AG09319 (cell line): ENCODE measurements at places on chromosomes 2 and 18.
A peak's percentile ranks its signal among the peaks of the same experiment; 100 is the strongest.

DNA sequence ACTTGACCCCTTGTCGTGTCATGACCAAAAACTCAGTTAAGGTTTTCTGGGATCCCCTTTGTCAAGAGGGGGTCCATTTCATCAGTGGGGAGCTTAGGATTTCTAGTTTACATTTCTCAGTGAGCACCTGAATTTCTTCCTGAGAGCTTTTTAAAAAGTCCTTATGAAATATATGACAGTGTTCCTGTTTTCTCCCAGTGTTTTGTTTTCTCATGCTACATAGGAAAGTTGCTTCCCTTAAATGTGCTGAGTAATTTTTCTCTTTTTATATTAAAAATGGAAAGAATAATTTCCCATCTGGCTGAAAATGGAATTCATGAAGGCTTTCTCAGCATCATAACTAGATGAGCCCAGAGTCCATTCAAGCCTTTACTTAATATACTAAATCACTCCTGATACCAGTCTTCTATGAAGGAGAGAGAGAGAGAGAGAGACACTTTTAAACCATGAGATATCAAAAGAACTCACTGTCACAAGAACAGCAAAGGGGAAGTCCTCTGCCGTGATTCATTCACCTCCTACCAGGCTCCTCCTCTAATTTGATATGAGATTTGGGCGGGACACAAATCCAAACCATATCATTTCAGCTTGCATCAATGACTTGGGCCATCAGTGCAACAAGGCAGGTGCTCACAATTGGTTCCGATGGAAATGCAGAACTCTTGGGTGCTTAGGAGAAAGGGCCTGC is 61.1 kb downstream of the XRCC5 start:
- DNase-seq = no peak

- no peak for DNase-seq
Observed at GRCh38 chr2:79393107-79393685, 119.7 kb upstream of the CTNNA2 start.

DNA sequence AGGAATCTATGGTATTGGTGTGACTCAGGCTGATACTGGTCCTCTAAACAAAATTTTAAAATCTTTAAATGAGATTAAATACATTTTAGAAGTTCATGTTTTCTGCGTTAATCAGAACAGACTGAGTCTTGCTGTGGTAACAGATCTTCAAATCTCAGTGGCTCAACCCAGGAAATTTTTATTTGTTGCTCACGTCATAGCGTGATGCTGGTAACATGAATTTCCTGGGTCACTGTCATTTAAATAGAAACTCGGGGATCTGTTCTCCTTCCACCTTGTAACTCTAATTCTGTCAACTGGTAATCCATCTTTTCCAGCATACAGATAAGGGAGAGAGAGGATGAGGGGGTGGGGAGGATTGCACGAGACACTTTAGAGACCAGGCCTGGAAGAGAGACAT is 90.0 kb downstream of the CDC42EP3 start:
- DNase-seq = no peak

- peak; percentile 8 for DNase-seq
Observed at GRCh38 chr18:44895176-44895798, 214.6 kb downstream of the SETBP1 start.

- no peak for DNase-seq
Observed at GRCh38 chr2:102487761-102488462, 14.9 kb downstream of the SLC9A4 start.

DNA sequence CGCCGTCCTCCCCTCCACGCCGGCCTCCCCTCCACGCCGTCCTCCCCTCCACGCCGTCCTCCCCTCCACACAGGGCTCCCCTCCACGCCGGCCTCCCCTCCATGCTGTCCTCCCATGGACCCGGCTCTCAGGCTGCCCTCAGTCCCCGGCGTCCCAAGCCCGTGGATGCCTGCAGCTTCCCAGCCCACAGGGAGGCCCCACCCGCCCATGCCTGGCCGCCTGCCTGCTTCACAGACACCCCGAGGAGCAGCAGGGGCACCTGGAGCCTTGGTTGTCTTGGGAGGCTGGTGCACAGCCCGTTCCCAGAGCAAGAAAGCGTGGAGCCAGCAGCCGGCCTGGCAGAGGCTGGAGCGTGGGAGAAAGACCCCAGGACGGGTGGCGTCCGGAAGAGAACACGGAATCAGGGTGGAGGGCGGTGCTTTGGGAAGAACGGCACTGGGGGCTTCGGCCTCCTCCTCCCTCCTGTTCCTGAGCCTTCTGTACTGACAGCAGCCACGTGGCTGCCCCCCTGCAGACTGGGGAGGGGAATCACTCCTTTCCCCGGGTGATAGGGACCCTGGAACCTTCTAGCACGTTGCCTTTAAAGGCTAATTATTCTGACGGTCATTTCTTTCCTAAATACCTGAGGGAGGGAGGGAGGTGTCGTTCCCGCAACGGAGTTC is 26.2 kb upstream of the KCNG2 start:
- DNase-seq = no peak

DNA sequence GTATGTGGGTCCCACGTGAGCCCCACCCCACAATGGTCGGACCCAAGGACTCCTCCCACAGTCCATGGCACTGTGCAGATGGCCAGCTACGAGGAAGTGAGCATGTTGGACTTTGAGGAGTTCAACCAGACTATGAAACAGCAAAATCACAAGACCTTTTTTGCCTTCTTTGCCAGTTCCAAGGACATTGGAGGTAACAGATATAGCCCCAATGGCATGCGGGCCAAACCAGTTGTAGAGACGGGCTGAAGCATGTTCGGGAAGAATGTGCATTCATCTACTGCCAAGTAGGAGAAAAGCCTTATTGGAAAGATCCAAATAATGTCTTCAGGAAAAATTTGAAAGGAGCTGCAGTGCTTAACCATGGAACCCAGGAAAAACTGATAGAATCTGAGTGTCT is 12.6 kb downstream of the DNER start:
- no peak for DNase-seq

DNA sequence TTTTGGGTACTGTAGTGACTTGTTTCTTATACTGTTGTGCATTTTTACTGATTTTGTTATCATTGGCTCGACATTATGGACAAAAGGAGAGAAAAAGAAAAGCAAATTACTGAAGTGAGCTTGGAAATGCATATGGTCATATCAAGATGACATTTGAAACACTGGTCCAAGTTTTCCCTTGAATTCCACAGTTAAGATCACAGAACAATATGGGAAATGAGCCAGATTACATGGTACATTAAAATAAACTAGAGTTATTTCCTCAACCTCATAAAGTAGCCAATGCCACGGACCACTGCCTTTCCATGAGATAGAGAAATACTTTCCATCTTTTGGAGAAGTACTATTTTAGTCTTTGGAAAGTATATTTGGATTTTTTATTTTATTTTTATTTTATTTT is 62.0 kb upstream of the SGPP2 start:
- DNase-seq = no peak

DNA sequence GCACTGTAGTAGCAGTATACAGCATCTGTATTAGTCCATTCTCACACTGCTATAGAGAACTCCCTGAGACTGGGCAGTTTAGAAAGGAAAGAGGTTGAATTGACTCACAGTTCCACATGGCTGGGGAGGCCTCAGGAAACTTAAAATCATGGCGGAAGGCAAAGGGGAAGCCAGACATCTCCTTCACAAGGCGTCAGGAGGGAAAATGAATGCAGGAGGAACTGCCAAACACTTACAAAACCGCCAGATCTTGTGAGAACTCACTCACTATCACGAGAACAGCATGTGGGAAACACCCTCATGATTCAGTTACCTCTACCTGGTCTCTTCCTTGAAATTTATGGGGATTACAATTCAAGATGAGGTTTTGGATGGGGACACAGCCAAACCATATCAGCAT is 25.4 kb downstream of the MAP4K4 start:
- DNase-seq = no peak

DNA sequence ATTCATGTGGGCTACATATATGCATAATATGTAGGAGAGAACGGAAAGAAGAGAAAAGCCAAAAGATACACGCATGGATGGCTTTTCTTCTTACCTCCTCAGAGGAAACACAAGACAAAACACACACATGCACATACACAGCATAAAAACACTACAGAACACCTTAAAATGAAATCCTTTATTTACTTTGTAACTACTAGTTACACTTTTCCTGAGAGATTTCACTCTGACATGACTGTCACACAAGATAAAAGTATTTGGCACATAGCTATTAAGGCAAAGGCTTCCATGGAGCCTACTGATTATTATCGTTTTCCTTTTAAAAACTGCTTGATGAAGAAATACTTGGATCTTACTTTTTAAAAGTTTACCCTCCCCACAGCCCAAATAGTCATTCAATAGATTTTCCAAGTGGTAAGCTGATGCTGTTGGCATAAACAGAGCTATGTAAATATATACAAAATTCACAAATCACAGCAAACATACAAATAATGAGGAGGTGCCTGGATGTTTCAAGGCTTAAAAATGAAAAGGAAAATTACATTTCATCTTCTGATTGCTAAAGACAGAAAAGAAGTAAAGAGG is 8.6 kb downstream of the ZEB2 start:
- DNase-seq = no peak

GRCh38 chr2:208074610-208075356 is 49.5 kb upstream of the PLEKHM3 start:
- DNase-seq = no peak

DNA sequence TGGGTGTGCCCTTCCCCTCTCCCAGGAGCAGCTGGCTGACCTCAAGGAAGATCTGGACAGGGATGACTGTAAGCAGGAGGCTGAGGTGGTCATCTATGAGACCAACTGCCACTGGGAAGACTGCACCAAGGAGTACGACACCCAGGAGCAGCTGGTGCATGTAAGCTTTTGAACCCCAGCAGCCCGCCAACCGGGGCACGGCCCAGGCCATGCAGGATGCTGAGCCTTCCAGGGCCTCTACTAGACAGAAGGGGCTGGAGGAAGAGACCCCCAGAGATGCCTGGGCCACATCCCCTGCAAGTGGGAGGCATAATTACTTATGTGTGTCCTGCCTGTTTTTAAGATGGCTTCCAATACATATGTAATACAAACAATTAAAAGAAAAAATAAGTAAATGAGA is 239.3 kb downstream of the GLI2 start:
- no peak for DNase-seq

GRCh38 chr2:218805627-218806026 is 23.7 kb downstream of the CYP27A1 start:
- DNase-seq = no peak

DNA sequence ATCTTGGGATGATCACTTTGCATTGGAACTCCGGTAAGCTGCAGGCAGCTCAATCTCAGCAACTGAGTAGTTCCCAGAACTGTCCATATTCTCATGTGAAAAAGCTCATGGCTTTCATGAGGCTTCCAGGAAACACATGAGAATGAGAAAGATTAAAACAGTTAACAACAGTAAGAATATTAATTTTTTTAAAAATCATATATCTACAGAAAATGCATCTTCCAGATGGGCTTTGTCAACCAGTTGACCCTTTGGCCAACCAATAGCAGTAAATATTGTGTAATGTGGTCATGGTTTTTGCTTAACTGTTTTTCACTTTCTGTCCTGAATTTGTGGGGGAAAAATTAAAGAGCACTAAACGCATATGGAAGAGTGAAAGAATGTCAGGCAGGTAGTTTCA is 131.2 kb upstream of the CCDC195 start:
- DNase-seq = no peak

- DNase-seq = no peak
Observed at GRCh38 chr2:200798514-200798913, 13.2 kb upstream of the BZW1 start.

DNA sequence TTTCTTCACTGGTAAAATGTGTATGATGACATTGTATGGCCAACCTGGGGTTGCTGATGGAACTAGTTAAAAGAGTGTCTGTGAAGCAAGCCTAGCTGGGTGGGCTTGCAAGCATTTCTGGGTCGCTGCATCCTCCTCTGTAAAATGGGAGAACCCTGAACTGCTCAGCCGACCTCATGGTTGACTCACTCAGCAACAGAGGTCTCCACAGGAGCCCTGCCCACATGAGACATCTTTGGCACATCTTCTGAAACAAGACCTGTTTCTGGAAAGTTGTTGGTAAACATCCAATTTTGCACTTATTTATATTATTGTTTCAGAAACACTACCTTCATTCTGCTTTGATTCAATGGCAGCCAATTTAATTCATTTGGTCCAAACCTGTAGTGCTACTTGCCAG is 52.6 kb downstream of the BCL11A start:
- DNase-seq = no peak

DNA sequence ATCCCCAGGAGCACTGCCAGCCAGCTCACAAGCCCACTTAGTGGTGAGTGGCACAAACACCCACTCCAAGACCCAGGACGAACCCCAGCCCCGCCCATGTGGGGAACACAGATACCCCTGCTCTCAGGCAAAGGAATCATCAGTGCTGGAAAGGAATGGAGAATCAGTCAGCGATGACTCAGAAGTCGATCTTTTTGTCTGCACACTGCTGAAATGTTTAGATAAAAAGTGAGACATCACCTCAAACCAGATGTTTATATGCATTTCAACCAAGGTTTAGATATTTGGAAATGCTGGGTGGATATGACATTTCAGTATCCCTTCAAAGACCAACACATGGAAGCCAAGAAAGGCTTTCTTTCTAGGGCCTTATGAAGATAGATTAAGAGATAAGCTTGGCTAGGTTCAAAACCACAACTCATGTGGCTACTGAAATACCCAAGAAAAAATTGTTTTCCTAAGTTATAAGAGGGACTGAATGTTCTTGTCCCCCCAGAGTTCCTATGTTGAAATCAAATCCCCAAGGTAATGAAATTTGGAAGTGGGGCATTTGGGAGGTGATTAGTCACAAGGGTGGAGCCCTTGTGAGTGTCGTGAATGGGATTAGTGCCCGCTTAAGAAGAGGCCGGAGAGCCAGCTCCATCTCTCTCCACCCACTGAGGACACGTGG is 43.7 kb downstream of the POU3F3 start:
- DNase-seq = peak; percentile 3

DNA sequence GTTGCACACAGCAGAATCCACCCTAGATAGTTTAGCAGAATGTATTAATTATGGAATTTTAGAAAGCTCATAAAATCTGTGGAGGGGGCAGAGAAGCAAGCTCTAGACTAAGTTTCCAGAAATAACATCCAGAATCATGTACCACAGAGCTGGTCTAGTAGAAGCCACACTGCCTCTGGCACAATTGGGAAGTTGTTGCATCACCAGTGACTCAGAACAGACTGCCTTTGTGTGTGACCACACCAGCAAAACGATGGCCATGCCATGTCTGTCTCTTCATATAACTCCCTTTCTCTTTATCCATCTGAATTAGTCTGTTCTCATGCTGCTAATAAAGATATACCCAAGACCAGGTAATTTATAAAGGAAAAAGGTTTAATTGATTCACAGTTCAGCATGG is 158.9 kb downstream of the CCDC148 start:
- DNase-seq = no peak
